ENCODE measurements at places on chromosomes 1 and 21.

- H3K4me3 ChIP-seq = no peak overlapping the region
- ATAC-seq = no peak
- H3K27me3 ChIP-seq = peaks cover 11% of the 10 kb centered on the region
These were observed 39.6 kb upstream of the RXRG start for GRCh38 chr1:165484532-165484931.

DNA sequence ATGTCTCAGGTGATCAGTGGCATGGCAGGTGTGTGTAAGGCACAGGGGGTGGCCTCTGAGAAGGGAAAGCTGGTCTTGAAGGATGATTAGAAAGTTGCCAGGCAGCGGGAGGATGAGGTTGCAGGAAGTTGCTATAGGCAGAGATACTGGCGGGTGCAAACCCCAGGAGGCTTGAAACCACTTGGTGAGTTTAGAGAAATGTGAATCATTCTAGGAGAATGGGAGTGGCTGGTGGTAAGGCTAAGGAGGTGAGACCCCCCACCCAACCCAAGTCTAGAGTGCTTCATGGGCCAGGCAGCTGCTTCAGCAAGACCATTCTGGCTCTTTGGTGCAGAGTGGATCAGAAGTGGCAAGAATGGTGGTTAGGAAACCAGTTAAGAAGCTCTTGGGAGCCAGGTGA, 9.0 kb downstream of the SH2D2A start:
- no peak overlapping the region for H3K4me3 ChIP-seq
- peaks cover 2% of the 10 kb centered on the region for H3K36me3 ChIP-seq
- H3K27me3 ChIP-seq = peaks cover 13% of the 10 kb centered on the region
- peaks cover 17% of the 10 kb centered on the region for H3K4me1 ChIP-seq

GRCh38 chr1:85342207-85342606, 65.8 kb upstream of the BCL10 start:
- H3K4me3 ChIP-seq = no peak overlapping the region
- no peaks in the 10 kb centered on the region for H3K4me1 ChIP-seq
- no peak overlapping the region for H3K27ac ChIP-seq
- no peak for ATAC-seq

DNA sequence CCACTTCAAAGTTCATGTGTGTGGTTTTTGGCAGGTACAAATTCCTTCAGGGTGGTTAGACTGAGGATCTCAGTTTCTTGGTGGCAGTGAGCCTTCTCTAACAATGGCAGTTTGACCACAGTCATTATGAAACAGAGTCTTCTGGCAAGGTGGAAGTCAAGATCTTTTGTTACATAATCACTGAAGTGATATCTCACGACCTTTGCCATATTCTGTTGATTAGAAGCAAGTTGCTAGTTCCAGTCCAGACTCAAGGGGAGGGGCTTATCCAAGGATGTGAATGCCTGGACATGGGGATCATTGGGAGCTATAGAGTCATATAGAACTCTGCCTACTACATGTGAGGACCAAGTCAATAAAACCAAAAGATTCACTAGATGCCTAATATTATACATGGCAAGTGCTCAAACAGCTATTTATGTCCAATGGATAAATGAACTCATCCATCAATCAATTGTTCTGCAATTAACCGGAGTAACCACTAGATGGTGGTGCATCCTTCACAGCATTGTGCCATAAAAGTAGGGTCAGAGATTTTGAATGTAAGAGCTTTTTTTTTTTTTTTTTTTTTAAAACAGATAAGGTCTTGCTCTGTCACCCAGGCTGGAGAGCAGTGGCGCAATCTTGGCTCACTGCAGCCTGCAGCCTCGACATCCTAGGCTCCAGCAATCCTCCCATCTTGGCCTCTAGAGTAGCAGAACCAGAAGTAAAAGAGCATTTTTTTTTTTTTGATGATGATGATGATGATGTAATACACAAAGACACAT, 131.9 kb downstream of the CRB1 start:
- no peak overlapping the region for H3K27ac ChIP-seq
- H3K36me3 ChIP-seq = no peaks in the 10 kb centered on the region
- no peaks in the 10 kb centered on the region for H3K4me1 ChIP-seq

DNA sequence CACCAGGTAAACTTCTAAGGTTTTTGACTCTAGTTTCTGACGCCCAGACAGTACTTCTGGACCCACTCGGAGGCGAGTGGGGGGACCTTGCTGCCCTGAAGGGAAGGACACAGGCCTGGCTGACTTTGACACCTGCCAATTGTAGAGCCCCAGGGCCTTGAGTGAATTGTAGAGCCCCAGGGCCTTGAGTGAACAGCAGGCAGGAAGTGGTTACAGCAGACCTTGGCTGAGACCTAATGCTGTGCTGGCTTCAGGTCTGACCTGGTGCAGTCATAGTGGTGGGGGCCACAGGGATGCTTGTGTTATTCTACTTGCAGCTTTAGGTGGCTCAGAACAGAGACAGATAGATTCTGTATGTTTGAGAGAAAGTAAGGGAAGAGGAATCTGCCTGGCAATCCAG, 344.3 kb downstream of the DUSP10 start:
- no peak for ATAC-seq
- H3K4me3 ChIP-seq = no peak overlapping the region
- H3K4me1 ChIP-seq = no peaks in the 10 kb centered on the region
- H3K27ac ChIP-seq = no peak overlapping the region
- no peaks in the 10 kb centered on the region for H3K27me3 ChIP-seq

DNA sequence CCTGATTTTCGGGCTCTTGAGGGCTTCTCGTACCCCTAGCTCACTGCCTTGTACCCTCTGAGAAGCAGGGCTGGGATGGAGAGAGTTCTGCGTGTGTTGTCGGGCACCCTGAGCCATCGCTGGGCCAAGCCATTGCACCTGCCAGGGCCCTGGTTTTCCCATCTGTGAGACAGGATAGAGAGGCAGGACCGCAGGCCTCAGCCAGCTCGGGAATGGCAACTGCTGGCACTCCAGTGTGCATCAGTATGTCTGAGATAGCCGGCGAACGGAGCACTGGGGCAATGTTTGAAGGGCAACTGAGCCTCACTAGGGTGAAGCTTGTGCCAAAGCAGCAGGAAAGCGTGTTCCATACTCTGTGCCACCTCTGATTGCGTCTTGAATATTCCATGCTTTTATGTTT, 66.9 kb downstream of the TENT5C start:
- no peaks in the 10 kb centered on the region for H3K36me3 ChIP-seq
- no peaks in the 10 kb centered on the region for H3K4me1 ChIP-seq
- H3K27ac ChIP-seq = no peak overlapping the region
- ATAC-seq = no peak

GRCh38 chr1:52558941-52559340, 6.0 kb upstream of the TUT4 start:
- H3K27me3 ChIP-seq = no peaks in the 10 kb centered on the region
- no peaks in the 10 kb centered on the region for H3K36me3 ChIP-seq
- ATAC-seq = no peak
